ENCODE measurements at places on chromosomes 7 and 10.

DNA sequence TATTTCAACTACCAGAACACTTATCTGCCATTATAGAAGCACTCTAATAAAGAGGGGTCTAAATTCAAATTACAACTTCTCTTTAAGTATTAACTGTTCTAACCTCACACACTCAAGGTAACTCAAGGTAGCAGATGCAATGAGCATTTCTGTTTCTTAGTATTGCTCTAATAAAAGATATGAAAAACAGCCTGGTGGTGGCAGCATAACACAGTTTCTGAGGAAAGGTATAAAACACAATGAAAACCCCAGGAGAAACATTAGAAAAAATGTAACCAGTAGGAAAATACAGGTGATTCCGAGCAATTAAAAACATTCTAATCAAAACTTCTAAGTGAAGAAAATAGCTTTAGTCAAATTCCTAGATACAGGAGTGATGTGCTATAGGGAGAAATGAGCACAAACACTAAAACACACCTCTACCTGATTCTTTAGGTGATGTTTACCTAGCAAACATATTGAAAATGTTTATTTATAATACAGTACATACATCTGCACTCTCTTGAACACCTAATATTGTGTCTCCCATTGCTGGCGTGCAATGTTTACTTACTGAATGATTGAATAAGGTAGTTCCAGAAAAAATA is 3.5 kb downstream of the MKRN1 start:
- DNase-seq, result peak; percentile 25

GRCh38 chr7:132080967-132081668 is 495.2 kb downstream of the PLXNA4 start:
- no peak for DNase-seq

DNA sequence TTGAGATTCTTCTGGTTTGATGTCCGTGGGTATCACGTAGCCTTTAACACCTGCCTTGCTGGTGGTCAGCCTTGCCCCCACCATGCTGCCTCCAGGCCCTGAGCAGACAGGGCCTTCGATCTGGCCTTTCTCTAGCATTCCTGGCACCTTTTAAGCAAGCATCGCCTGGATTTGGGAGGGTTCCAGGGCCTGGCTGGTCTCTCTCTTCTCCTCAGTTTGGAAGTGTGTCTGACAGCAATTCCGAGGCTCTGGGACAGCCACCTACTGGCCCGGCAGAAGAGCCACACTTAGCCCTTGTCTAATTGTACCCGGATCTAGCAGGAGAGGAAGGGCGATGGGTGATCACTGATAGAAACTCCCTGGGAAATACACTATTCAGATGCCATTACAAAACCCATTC is 441.3 kb upstream of the MKI67 start:
- no peak for DNase-seq

DNA sequence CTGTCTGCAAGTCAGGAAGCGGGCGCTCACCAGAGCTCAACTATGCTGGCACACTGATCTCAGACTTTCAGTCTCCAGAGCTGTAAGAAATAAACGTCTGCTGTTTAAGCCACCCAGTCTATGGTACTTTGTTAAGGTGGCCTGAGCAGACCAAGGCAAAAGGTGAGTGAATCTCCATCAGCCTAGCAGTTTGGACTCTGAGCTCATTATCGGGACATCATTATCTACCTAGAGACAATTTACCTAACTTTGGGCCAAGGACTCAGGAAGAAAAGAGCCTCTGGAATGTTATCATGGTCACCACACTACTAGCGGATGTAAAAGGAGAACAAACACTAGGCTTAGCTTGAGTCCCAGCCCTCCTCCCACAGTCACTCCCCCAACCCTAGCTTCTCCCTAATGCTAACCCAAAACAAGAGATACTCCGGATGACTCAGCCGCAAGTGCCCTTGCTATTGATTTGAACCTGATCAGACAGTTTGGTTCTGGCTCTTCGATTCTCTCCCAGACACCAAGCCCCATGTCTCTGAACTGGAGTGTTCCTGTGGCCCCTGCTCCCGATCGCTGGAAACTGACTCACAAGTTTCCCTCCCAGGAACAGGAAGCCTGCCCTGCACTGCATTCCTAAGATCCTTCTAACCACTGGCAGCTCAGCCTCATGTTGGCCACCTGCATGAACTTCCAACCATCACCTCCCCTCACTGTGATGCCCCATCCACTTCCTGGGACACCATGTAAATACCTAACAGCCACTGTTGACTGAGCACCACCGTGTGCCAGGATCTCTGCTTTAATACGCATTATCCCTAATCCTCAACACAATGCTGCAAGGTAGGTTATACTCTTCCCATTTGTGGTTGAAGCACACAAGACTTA is 34.5 kb downstream of the CREB3L2 start:
- no peak for DNase-seq

DNA sequence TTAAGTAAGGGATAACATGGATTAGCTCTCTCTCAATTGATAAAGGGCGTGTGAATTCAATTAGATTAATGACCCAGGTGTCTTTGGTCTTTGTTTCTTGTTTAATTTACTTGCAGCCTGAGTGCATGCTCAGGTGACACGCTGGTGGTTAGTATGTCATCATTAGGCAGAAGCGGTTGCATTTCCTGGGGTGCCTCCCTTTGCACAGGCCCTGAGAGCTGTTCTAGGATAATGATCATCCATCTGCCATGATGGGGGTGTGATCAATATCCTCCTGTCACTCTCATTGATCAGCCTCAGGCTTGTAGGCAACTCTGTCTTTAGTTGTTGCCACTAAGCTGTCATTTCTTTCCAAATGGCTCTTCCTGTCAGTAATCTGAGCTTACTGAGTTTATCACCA is 99.6 kb upstream of the NPS start:
- no peak for DNase-seq

DNA sequence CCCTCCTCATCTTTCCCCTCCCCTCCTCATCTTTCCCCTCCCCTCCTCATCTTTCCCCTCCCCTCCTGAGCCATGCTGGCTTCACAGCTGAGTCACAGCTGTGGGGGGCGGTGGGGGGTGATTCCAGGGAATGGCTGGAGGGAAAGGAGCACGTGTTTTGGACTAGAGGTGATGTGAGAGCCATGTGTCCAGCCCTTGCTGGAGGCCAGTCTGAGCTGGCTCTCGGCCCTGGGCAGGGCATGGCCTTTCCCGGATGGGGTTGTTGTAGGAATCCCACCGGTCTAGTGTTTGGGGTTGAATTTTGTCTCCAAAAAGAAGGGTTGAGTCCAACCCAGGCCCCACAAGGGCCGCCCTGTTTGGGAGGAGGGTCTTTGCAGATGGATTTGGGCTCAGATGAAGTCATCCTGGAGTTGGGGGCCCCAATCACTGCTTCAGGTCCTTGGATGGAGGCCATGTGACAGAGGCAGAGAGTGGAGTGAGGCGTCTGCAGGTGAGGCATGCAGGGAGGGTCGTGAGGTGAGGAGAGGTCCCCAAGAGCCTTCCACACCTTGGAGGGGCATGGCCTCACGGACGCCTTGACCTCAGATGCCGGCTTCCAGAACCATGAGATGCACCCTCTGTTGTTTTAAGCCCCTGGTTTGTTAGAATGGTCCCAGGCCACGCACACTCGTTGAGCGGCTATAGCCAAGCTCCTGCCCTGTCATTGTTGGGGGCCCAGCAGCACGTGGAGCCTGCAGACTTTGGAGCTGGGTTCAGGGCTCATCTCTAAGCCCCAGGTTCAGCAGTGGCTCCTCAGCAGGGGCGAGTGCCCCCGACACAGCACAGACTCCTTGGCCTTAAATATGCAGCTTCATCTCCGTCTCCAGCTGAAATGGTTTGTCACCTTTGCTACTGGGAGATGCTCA is 101.6 kb downstream of the DNAJB6 start:
- DNase-seq, result no peak

- DNase-seq, result no peak
Observed at GRCh38 chr10:120318862-120319261, 138.2 kb upstream of the PLPP4 start.

- DNase-seq, result no peak
Observed at GRCh38 chr10:74983383-74983782, 128.1 kb upstream of the SAMD8 start.

- DNase-seq, result no peak
Observed at GRCh38 chr10:110175406-110175805, 32.0 kb upstream of the MXI1 start.

- DNase-seq, result no peak
Observed at GRCh38 chr7:123939784-123940183, 14.7 kb downstream of the SPAM1 start.

DNA sequence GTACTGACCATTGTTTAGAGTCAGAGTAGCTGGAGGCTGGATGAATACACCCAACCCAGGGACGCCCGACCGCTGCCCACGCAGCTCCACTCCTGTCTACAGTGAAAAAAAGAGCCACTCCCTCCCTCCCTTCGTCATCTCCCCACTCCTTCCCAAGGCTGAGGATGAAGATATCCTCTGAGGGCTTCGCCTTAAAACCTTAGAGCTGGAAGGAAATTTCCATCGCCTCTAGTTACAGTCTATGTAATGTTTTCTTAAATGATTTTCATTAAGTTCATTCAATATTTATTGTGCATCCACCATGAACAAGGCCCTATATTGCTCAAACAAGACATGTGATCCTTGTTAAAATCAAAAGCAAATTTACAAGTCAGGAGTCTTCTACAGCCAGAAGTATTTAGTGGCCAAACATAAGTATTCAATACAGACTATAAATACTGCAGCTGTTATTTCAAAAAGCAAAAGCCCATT is 11.3 kb upstream of the SLIT1 start:
- DNase-seq, result no peak

- DNase-seq, result no peak
Observed at GRCh38 chr10:95355301-95355700, 64.5 kb upstream of the PDLIM1 start.

Measured in activated CD4-positive, alpha-beta T cell treated with anti-CD3 and anti-CD28 coated beads for 24 hours (primary cell).